ENCODE measurements at places on chromosomes 13 and 19.

GRCh38 chr19:11964496-11964857 is 363 bp upstream of the ZNF763 start:
- DNase-seq: no peak

- DNase-seq: no peak
Observed at GRCh38 chr19:33622809-33623511, 1.2 kb downstream of the CHST8 start.

- DNase-seq: no peak
Observed at GRCh38 chr19:46828484-46828883, 22.2 kb downstream of the AP2S1 start.

DNA sequence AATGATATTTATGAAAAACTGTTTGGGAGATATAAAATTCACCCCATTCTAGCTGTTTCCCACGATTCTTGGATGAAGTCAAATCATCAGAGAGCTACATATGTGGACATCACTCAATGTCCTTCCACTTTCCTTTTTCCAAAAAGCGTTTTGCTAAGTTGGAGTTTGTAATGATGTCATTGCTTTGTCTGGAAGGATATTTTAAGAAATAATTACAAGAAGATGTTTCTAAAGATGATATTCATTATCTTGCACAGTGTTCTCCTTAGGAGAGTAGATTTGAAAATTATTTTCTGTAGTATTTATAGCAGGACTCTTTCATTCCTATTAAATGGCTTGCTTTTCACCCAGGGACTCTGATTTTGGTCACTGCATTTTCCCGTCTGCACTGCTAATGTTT is 851.2 kb downstream of the EFNB2 start:
- no peak for DNase-seq

GRCh38 chr13:39855236-39855635 is 199.8 kb downstream of the COG6 start:
- DNase-seq: no peak

DNA sequence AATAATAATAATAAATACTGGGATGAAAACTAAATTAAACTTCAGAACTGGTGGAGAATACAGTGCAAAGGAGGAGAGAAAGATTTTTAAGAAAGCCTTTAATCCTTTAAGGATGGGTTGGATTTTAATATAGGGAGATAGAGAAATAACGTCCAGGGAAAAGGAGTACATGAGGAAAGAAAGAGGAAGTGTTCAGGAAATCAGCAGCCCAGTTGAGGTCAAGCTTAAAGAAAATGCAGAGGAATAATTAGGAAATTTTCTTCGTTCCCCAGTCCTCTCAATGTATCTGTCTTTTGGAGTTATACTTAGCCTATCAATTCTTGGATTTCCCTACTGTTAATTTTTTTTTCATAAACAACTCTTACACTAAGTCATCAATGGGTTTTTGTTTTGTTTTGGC is 47.7 kb downstream of the INTS6 start:
- no peak for DNase-seq

- no peak for DNase-seq
Observed at GRCh38 chr13:49303533-49304252, 56.0 kb downstream of the CDADC1 start.

GRCh38 chr13:75843074-75843473 is 206.9 kb downstream of the LMO7 start:
- no peak for DNase-seq

DNA sequence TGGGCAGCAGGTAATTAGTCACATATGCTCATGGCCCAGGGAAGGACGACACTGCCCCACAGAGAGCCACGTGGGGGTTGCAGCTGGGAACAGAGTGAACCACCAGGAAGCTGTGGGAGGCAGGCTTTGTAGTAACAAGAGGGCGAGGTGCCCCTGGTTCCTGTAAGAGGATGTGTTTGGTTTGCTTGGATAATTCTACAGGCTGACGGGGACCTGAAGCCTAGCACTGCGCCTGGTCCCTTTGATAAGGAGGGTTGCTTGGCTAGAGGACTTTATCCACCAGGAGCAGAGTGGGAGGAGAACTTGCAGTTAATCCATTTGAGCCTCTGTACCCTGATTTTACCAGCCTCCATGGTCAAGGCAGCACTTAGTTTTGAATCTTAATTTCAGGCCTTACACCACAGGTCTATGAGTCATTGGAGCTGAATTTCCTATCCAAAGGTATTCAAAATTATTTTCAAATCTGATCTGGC is 67.4 kb upstream of the CLDN10 start:
- DNase-seq: no peak

GRCh38 chr13:80931766-80932165 is 590.8 kb upstream of the SPRY2 start:
- DNase-seq: no peak

DNA sequence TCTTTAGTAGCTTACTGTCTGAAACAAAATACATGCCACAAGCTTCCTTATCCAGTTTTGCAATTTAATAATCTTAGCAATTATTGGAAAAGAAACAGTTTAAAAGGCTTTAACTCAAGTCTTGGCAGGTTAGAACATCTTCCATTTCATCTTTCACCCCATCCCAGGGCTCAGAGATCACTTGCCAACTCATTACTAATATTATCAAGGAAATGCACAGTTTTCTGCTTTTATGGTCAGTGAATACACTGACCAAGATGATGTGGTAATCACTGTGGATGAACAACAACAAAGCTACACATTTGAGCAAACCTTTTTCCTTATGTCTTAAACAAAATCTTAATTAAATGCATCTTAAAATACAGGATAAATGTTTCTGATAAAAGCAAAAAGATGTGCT is 48.0 kb upstream of the ITM2B start:
- DNase-seq: no peak

DNA sequence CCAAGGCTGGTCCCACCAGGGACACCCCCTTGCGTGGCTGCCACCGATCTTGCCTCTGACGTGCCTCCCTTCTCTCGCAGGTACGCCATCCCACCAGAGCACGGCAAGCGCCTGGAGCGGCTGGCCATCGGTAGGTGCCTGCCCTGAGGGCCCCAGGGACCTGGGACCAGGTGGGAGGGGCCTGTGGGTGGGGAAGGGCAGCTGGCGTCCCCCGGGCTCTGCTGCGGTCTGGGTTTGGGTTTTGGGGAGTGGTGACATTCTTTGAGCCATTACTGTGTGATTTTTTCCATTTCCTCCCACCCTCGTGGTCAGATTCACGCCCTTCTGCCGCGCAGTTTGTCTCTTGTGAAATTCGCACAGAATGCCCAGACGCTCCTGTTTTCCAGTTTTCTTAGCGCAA is 102.0 kb downstream of the KDM4B start:
- no peak for DNase-seq

GRCh38 chr19:42233678-42234292 is 8.6 kb downstream of the GSK3A start:
- no peak for DNase-seq

DNA sequence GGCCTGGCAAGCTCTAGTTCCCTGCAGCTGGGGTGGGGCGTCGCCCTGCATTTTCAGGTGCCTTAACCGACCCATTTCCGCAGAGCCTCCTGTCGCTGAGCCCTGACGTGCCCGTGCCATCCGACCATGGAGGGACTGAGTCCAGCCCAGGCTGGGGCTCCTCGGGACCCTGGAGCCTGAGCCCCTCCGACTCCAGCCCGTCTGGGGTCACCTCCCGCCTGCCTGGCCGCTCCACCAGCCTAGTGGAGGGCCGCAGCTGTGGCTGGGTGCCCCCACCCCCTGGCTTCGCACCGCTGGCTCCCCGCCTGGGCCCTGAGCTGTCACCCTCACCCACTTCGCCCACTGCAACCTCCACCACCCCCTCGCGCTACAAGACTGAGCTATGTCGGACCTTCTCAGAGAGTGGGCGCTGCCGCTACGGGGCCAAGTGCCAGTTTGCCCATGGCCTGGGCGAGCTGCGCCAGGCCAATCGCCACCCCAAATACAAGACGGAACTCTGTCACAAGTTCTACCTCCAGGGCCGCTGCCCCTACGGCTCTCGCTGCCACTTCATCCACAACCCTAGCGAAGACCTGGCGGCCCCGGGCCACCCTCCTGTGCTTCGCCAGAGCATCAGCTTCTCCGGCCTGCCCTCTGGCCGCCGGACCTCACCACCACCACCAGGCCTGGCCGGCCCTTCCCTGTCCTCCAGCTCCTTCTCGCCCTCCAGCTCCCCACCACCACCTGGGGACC is 1.2 kb downstream of the ZFP36 start:
- peak; percentile 64 for DNase-seq

DNA sequence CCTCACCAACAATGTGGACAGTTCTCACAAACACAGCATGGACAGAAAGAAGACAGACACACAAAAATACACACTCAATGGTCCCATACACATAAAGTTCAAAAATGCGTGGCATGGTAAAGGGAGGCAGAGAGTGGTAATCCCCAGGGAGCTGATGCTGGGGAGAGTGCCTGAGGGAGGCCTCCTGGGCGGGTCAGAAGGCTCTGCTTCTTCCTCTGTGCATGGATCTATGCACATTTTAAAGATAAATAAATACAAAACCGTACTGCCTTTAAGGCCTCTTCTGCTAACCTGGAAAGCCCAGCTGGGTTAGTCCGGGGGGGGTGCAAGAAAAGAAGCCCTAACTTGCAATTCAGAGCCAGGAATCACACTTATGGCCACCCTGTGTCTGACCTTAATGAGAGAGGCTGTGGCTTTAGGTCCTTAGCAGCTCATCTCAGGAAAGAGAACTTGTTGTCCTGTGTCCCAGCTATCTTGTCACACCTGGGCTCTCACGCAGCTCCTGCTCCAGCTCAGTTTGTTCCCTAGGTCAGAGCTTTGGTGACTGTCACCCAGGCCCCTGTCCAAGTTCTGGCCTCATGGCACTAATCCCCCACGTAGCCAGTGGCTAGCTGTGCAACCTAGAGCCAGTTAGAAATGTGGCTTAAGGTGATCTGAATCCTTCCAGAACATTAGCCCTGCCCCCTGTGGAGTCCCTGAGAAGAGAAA is 28.5 kb downstream of the POP4 start:
- no peak for DNase-seq

GRCh38 chr13:27969082-27969865 is at the start of gene CDX2:
Gene CDX2, minus strand, starts transcription at chr13:27969315. Its CDS starts 309 bp downstream, at chr13:27969006.
- no peak for DNase-seq

- no peak for DNase-seq
Observed at GRCh38 chr13:79281339-79281747, 124.7 kb downstream of the RBM26 start.

- no peak for DNase-seq
Observed at GRCh38 chr13:52780092-52780491, 40.5 kb upstream of the CNMD start.

- no peak for DNase-seq
Observed at GRCh38 chr19:3319643-3320353, 46.6 kb upstream of the NFIC start.

DNA sequence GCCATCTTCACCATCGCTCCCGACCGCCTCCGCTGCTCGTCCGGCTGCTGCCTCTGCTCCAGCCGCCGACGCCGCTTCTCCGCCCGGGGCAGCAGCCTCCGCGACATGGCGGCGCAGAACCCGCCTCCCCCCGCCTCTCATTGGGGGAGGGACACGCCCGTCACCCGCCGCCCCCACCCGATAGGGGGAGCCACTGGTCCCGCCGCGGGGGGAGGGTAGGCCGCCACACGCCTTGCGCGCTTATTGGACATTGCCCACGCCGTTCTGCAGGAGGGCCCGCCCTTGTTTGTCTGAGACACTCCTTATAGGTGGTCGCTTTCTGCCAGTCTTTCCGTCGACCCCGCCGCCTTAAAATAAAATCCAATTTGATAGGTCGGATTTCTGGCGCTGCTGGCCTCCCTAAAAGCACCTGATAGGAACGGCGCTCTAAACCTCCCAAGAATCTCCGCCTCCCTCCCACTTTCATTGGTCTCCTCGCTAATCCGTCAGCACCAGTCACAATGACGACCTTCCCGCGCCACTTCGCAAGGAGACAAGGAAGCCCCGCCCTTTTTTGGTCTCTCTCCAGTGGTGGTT is at the start of gene HNRNPL:
Gene HNRNPL, minus strand, starts transcription at position 127 of the 576 bp plus-strand sequence. Its CDS starts 20 bp downstream, at position 107.
- peak; percentile 100 for DNase-seq

Measured in CD14-positive monocyte (primary cell).